NCI-H2171 treated with DMSO at 0.1 percent for 48 hours (cell line): ENCODE measurements at places on chromosomes 1 and 21.

- DNase-seq: no peak
Observed at GRCh38 chr1:184788970-184789369, 34.3 kb upstream of the EDEM3 start.

GRCh38 chr1:46448109-46448911, 41.3 kb upstream of the DMBX1 start:
- no peak for DNase-seq

- DNase-seq: no peak
Observed at GRCh38 chr1:89815611-89816010, 5.2 kb upstream of the LRRC8D start.

GRCh38 chr1:59151387-59151761, 145.5 kb upstream of the FGGY start:
- DNase-seq: peak; percentile 43

DNA sequence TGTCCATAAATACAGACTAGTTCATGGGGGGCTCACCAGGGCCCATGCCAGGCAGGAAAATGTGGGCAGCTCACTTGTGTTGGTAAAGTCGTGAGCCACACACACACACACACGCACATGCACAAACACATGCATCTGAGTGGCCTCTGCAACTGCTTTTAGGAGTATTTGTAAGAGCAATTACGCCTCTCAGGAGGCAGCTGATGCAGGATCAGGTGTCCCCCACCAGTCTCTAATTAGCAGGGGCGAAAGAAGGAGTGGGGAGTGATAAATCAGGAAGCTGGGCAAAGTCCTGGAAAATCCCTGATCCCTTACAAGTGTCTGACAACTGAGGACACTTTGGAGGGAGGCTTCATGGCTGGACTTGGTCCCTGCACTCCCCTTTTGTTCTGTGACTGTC, 5.7 kb upstream of the IVL start:
- peak; percentile 2 for DNase-seq

DNA sequence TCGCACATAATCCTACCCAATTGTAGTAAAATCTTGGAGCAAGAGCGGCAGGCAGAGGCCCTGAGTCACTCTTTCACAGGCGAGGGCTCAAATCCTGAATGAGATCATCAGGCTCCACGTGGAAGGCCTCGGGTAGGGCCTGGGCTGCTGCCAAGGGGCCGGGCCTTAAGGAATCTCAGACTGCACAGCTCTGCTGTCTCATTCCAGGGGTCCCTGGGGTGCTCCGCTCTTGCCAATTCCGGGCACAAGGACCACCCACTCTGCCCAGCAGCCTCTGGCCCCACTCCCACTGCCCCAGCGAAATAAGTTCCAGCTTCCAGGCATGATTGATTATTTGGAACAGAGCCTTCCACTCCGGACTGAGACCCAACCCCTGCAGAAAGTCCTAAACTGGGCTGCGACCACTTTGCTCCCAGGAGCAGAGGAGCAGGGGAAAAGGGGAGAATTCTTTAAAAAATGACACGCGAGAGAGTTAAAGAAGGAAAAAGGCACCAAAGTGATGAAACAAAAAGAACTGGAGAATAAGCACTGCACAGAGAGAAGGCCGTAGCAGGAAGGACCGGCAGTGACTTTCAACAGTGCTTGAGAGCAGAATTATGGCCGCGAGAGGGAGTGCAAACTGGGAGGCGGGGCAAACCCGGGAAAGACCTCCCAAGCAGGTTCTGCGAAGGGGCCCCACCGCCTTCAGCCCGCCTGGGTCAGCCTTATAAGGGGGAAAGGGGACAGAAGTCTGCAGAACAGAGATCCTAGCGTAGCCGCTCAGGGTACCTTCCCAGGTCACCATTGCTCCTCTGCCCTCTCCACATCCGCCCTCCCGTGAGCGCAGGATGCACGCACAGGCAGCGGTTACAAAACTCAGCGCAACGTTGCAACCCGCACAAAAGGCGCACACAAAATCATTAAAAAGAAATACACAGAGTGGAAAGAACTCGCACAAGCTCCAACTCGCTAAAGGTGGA, 2.0 kb downstream of the ADAMTS1 start:
- DNase-seq: peak; percentile 60

DNA sequence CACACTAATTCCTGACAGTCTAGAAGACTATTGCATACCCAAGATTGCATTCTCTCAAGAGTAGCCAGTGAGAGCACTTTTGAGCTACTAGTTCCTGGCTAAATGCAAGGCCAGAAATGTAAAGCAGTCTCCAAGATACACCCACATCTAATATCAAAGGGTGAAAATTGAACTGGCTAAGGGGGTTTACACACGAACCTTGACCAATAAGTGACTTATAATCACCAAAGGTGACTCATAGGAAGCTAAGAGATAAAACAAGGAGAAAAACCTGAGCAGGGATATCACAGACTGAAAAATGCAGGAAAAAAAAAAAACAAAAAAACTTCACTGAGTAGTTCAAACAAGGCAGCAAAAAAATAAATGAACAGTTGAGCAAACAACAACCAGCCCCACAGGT, 172.2 kb upstream of the RRP15 start:
- DNase-seq: no peak

DNA sequence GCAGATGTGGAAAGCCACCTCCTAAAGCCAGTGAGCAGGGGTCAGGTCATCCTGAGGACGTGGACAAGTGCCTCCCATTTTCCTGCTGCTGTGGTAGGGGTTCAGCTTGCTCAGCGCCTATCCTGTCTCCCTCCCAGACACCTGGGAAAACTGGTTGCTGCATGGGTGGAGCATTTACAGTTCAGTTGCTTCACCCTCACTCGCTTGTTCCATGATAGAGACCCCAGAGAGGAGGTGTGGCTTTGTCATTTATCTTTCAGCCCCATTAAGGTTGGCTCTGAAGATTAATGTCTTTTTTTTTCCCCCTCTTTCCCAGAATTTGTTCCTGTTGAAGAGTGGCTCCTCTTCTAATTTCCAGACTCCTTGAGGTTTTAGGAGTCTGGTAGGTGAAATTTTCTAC, 9.2 kb downstream of the VANGL1 start:
- DNase-seq: no peak

GRCh38 chr1:245153552-245154428, 995 bp upstream of the KIF26B start:
- peak; percentile 58 for DNase-seq

- DNase-seq: no peak
Observed at GRCh38 chr1:177645491-177646190, 324.2 kb downstream of the SEC16B start.

- DNase-seq: no peak
Observed at GRCh38 chr21:22536509-22536908, 1538.3 kb downstream of the NCAM2 start.

DNA sequence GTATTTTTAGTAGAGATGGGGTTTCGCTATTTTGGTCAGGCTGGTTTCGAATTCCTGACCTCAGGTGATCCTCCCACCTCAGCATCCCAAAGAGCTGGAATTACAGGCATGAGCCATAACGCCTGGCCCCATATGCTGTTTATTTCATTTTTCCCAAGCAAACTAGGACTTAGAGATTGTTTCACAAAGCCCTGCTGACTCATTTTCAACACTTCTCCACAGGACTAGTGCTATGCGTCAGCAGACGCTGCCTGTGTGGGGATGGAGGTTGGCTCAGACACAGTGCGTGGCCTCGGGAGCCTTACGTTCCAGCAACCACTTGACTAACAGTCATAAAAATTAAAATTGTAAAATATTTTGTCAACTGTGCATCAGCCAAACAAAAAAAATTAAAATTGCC, 22.7 kb downstream of the PKNOX1 start:
- no peak for DNase-seq
